ENCODE measurements at places on chromosomes 16 and 17.

DNA sequence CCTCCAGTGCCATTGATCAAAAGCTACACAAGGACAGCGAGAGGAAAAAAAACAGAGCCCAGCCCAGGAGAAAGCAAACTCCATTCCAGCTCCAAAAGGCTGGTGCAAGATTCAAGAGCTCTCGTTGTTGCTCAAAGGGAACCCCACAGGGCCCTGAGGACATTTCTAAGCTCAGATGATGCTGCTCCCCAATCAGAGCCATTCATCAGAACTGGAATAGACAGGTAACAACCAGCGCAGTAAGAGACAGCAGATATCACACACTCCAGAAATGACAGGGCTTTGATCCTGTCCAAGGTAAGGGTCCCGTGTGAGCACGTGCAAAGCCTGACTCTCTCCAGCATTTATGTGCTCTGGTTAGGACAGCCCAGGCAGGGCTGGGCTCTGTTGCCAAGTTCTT lies 20.1 kb downstream of the PMP22 start:
- DNase-seq, result no peak

DNA sequence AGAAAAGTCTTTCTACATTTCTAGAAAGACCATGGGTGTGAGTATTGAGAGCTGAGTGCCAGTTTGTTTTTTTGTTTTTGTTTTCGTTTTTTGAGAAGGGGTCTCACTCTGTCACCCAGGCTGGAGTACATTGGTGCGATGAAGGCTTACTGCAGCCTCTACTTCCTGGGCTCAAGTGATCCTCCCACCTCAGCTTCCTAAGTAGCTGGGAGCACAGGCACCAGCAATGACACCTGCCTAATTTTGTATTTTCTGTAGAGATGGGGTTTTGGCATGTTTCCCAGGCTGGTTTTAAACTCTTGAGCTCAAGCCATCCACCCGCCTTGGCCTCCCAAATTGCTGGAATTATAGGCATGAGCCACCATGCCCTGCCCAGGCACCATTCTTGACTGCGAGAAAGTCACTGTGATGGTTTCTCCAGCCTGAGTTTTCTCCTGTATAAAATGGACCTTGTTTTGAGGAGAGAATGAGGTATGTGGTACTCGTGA lies 673.8 kb downstream of the MAF start:
- no peak for DNase-seq

DNA sequence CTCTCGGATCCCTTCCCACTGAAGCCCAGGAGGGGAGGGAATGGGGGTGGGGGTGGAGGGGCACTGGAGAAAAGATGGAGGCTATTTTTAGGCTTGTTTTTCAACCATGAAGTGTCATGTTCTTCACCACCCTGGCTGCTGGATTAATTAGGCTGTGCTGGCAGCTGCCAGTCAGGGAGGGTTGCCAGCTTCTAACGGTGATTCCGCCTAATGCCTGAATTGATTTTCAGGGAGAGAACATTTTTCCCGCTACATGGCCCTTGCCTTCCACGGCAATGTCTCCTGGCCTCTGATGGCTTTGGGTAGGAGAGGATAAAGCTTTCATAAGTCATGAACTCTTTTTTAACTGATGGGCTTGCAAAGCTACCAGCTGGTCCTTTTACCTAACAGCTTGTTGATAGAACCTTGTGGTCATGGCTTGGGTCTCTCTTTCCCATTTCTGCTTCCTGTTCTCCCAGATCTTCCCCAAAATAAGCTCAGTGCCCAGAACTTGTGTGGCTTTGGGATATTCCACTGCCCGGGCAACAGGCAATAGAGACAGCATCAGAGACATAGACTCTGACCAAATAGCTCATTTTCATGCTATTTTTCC lies 167.4 kb downstream of the PITPNC1 start:
- DNase-seq, result no peak

- peak; percentile 9 for DNase-seq
These were observed 25.7 kb downstream of the IRF8 start for GRCh38 chr16:85924675-85925074.

Data from AG10803 (cell line).